ENCODE measurements at places on chromosomes 3 and 15. TPM values are rescaled to one million over a fixed set of nuclear protein-coding genes. Genes with fewer than 3 reads are reported as not detected.

The UCN2 gene
- total RNA-seq, result not detected

The LRRC3B gene
- 0.14 TPM for total RNA-seq

The LINGO1 gene
- total RNA-seq, result 2.2 TPM

The GCNT3 gene
- 526 TPM for total RNA-seq

- DNase-seq, result no peak
These were observed 84.2 kb upstream of the SLC25A26 start for GRCh38 chr3:66136597-66136996.

GRCh38 chr15:63063164-63063756 lies 20.7 kb downstream of the TPM1 start:
- DNase-seq, result no peak

All from left colon (tissue), 2 donors.